ENCODE measurements at places on chromosomes 1 and 21. TPM values are rescaled to one million over a fixed set of nuclear protein-coding genes. Genes with fewer than 3 reads are reported as not detected.

The RCC1 gene
- total RNA-seq: 103 TPM

The CBS gene
- 88.3 TPM for total RNA-seq

The DMBX1 gene
- total RNA-seq: 0.05 TPM

The PEAR1 gene
- not detected for total RNA-seq

The CADM3 gene
- total RNA-seq: not detected

- H3K36me3 ChIP-seq: no peaks in the 10 kb centered on the region
- H3K27ac ChIP-seq: no peak overlapping the region
These were observed 111.9 kb upstream of the C1orf105 start for GRCh38 chr1:172308577-172308976.

DNA sequence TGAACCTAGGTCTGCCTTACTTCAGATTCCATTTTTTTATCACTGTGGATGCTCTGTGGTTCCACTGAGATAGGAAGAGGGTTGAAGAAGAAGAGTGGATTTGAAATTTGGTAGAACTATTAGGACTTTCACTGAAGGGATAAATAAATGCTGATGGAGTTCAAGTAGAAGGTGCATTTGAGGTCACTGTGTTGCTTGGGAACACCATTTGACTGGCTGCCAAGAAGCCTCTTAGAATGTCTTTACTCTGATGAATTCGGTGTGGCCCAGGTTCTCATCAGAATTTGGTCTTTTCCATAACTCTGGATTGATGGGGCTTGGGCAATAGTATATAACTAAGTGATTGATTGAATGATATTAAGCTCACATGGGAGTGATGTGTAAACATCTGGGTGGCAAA lies 11.9 kb downstream of the XPR1 start:
- no peak for DNase-seq
- H3K27me3 ChIP-seq: no peaks in the 10 kb centered on the region
- no peak overlapping the region for H3K4me3 ChIP-seq
- peaks cover 12% of the 10 kb centered on the region for H3K4me1 ChIP-seq
- no peak overlapping the region for H3K27ac ChIP-seq

DNA sequence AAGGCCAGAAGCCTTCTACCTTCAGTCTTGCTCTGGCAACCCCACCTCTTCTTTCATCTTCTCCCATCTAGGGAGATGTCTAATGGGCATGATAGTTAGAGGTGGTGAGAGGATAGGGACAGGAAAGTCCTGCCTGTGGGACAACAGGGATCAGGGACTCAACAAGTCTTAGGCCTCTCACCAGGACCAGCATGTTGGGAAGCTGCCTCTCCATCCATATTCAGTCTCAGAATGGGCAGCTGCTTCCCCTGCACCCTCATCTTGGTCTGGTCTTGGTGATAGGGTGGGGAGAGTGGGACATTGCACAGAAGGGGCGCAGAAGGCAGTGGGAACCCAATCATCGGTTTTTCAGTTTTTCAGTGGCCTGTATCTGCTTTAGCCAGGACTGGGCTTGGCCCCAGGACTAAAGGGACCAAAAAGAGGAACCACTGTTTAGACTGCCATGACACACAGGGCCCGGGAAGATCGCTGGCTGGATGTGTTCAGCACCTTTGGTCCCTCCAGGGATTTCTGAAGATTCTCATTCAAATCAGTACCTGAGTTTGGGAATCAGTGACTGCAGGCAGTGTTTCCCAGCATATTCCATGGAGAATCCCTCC lies 12.7 kb downstream of the RHEX start:
- H3K4me3 ChIP-seq: no peak overlapping the region
- DNase-seq: no peak
- H3K27me3 ChIP-seq: peaks cover 7% of the 10 kb centered on the region
- no peak overlapping the region for H3K27ac ChIP-seq

GRCh38 chr1:175818929-175819328 lies 75.5 kb upstream of the TNR start:
- H3K4me1 ChIP-seq: no peaks in the 10 kb centered on the region
- no peaks in the 10 kb centered on the region for H3K36me3 ChIP-seq
- H3K4me3 ChIP-seq: no peak overlapping the region
- DNase-seq: no peak

GRCh38 chr1:182768963-182769362 lies 20.6 kb upstream of the NPL start:
- no peaks in the 10 kb centered on the region for H3K36me3 ChIP-seq
- DNase-seq: no peak
- no peak overlapping the region for H3K27ac ChIP-seq
- no peaks in the 10 kb centered on the region for H3K4me1 ChIP-seq

DNA sequence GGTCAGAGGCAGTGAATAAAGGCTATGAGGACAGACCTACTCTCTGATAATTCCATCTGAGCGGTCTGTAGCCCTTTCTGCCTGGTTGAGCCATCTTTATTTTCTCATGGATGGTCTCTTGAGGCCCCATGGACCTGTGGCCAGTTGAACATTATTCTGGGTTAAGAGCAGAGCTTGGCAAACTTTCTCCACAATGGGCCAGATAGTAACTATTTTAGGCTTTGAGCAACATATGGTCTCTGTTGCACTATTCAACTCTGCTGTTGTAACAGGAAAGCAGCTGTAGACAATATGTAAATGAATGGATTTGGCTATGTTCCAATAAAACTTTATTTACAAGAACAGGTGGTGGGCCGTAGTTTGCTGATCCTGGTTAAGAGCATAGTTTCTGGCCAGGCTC lies 62.7 kb downstream of the KAZN start:
- peaks cover 7% of the 10 kb centered on the region for H3K27me3 ChIP-seq
- no peak overlapping the region for H3K4me3 ChIP-seq
- no peak overlapping the region for H3K27ac ChIP-seq
- H3K36me3 ChIP-seq: no peaks in the 10 kb centered on the region

DNA sequence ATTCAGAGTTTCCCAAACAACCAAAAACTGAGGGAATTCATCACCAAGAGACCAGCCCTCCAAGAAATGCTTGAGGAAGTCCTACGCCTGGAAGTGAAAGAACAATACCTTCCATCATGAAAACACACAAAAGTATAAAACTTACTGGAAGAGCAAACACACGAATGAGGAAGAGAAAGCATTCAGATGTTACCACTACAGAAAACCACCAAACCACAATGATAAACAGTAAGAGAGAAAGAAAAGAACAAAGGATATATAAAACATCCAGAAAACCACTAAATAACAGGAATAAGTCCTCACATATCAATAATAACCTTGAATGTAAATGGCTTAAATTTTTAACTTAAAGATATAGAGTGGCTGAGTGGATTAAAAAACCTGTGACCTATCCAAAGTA lies 58.5 kb upstream of the BCL10 start:
- H3K27me3 ChIP-seq: peaks cover 11% of the 10 kb centered on the region
- peaks cover 6% of the 10 kb centered on the region for H3K4me1 ChIP-seq
- DNase-seq: no peak

- H3K27me3 ChIP-seq: peaks cover 1% of the 10 kb centered on the region
- no peak overlapping the region for H3K27ac ChIP-seq
- H3K36me3 ChIP-seq: no peaks in the 10 kb centered on the region
- H3K4me1 ChIP-seq: no peaks in the 10 kb centered on the region
- no peak for DNase-seq
- no peak overlapping the region for H3K4me3 ChIP-seq
These were observed 89.6 kb downstream of the NFIA start for GRCh38 chr1:61171974-61172373.

DNA sequence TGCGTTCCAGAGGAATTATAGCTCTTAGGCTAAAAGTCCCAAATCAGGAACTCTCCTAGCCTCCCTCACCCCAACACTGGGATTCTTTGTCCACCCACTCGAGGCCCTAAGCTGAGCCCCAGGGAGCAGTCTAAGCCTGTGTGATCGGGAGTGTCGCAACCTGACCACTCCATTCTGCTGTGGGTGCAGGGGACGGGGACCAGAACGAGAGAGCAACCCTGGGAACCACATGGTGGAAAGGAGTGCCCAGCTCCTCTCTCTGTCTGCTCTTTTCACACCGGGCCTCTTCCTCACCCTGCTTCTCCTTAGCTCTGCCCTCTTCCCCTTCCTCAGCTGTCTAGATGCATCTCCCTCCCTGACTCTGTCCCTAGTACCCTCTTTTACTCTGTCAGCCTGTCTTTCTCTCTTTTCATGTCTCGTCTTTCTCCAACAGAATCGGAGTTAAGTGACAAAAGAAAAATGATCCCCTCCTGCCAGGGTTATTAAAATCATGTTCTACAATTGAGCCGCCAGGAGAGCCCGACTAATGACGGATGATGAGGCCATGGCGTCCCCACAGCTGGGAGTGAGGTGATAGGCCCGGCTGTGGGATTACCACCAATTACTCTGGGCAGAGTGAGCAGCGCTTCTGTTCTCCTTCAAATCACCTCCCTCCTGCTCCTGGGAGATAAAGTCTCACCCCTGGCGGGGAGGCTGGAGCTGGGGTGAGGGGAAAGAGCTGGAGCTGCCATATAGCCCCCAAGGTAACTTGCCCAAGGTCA lies 34.5 kb upstream of the CSF3R start:
- H3K4me3 ChIP-seq: no peak overlapping the region
- no peaks in the 10 kb centered on the region for H3K36me3 ChIP-seq
- H3K27me3 ChIP-seq: no peaks in the 10 kb centered on the region
- no peak overlapping the region for H3K27ac ChIP-seq
- no peaks in the 10 kb centered on the region for H3K4me1 ChIP-seq

DNA sequence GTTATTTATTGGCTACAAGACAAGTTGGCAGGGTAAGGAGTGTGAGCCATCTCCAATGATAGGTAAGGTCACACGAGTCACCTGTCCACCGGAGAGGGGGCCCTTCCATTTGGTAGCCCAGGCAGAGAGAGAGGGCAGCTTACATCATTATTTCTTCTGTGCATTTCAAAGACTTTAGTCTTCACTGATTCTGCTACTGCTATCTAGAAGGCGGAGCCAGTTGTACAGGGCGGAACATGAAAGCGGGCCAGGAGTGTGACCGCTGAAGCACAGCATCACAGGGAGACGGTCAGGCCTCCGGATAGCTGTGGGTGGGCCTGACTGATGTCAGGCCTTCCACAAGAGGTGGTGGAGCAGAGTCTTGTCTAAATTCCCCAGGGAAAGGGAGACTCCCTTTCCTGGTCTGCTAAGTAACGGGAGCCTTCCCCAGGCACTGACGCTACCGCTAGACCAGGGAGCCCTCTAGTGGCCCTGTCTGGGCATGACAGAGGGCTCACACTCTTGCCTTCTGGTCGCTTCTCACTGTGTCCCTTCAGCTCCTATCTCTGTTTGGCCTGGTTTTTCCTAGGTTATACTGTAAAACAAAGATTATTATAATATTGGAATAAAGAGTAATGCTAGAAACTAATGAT lies 36.7 kb downstream of the ZNF695 start:
- peaks cover 3% of the 10 kb centered on the region for H3K36me3 ChIP-seq
- H3K27me3 ChIP-seq: no peaks in the 10 kb centered on the region
- no peaks in the 10 kb centered on the region for H3K4me1 ChIP-seq
- no peak overlapping the region for H3K4me3 ChIP-seq

DNA sequence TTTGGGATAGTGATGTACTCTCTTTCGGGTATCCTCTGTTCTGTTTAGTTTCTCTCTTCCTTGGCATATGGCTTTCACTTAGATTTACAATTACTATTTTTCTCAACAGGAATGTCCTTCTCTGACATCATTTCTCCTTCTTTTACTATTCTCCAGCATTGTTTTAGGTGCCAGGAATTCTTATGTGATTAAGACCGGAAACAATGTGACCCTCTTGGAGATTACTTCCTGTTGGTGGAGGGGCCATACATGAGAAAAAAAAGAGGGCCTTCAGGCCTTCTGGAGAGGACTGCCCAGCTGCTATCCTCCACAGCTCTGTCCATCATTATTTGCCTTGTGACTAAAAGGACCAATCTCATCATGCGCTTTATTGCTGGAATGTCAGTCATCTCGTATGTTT lies 50.4 kb upstream of the ADAMTS5 start:
- peaks cover 4% of the 10 kb centered on the region for H3K27me3 ChIP-seq
- no peak for DNase-seq
- H3K4me3 ChIP-seq: no peak overlapping the region
- no peaks in the 10 kb centered on the region for H3K4me1 ChIP-seq

GRCh38 chr1:29774355-29774754 lies 538.0 kb downstream of the PTPRU start:
- no peak for DNase-seq
- no peak overlapping the region for H3K4me3 ChIP-seq
- no peaks in the 10 kb centered on the region for H3K36me3 ChIP-seq
- H3K27me3 ChIP-seq: peaks cover 19% of the 10 kb centered on the region

DNA sequence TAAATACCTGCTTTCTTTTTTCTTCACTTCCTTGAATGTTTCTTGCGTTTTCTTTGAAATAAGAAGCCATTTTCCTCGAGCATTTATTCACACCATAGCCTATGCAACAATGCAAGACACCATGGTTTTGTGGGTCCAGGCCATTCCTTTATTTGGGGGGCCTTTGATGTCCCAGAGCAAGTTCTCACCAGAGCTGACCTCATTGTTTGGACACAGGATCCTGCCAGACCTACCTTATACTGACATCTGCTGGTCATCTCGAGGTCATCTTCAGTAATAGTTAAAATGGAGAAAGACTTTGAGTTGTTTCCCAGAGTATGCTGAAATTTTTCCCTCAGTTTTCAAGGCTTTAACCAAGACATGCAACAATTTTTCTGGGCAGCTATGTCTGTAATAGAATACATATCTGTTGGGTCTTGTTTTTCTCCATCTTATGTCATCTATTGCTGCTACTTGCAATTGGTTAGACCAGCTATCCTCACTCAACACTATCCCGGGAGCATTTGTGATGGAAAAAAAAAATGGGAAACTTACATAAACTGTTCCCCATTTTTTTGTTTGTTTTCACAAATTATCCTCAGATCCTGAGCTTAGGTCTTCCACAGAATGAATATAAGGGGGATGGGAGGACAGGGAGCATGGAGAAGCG lies 34.0 kb upstream of the BACE2 start:
- H3K36me3 ChIP-seq: no peaks in the 10 kb centered on the region
- H3K4me1 ChIP-seq: no peaks in the 10 kb centered on the region
- H3K27ac ChIP-seq: no peak overlapping the region
- H3K4me3 ChIP-seq: no peak overlapping the region
- peaks cover 9% of the 10 kb centered on the region for H3K27me3 ChIP-seq

GRCh38 chr1:200850554-200850953 lies 22.2 kb upstream of the GPR25 start:
- no peak overlapping the region for H3K4me3 ChIP-seq
- no peaks in the 10 kb centered on the region for H3K27me3 ChIP-seq
- H3K36me3 ChIP-seq: peaks cover 26% of the 10 kb centered on the region
- no peak overlapping the region for H3K27ac ChIP-seq

DNA sequence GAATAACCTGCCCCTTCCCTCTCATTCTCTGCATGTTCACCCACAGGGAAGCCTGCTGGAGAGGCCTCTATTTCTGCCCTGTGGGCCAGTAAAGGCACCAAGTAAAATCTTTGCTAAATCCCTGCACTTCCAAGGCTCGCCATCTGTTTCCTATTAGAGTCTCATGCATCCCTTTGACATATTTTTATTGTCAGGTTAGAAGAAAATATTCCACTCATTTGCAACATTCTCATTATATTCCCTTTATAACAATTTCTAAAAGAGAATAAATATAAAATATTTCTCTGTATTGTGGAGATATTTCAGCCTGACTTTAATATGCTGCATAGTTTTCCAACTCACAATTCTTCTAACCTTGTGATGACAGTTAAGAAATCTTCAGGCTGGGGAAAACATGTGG lies 340.4 kb upstream of the VAMP3 start:
- no peak overlapping the region for H3K27ac ChIP-seq
- no peaks in the 10 kb centered on the region for H3K27me3 ChIP-seq
- H3K4me3 ChIP-seq: no peak overlapping the region

- H3K4me3 ChIP-seq: no peak overlapping the region
- no peaks in the 10 kb centered on the region for H3K27me3 ChIP-seq
- DNase-seq: no peak
- H3K4me1 ChIP-seq: no peaks in the 10 kb centered on the region
- peaks cover 14% of the 10 kb centered on the region for H3K36me3 ChIP-seq
These were observed 110.6 kb downstream of the NPHP4 start for GRCh38 chr1:5881526-5882222.

GRCh38 chr1:15430787-15431570 lies 7.3 kb upstream of the CTRC start:
- peaks cover 5% of the 10 kb centered on the region for H3K36me3 ChIP-seq
- H3K4me3 ChIP-seq: no peak overlapping the region

All from activated CD4-positive, alpha-beta T cell treated with anti-CD3 and anti-CD28 coated beads for 36 hours (primary cell).